Endothelial cell (in vitro differentiated cells): ENCODE measurements at places on chromosomes 7 and 10. TPM values are rescaled to one million over a fixed set of nuclear protein-coding genes. Genes with fewer than 3 reads are reported as not detected.
A peak's percentile ranks its signal among the peaks of the same experiment; 100 is the strongest.

Gene DPP6
- total RNA-seq: 1.4 TPM

Gene TMEM130
- not detected for total RNA-seq

Gene SPDYE2B
- not detected for total RNA-seq

Gene HDAC9
- 1.2 TPM for total RNA-seq

Gene ARHGEF5
- total RNA-seq: 11.9 TPM

Gene RASA4
- 20.4 TPM for total RNA-seq

Gene CHRM2
- not detected for total RNA-seq

Gene FAM13C
- 57.9 TPM for total RNA-seq

Gene ZPBP
- total RNA-seq: not detected

Gene DNAJC30
- 10.3 TPM for total RNA-seq

- no peak for DNase-seq
Observed at GRCh38 chr7:77313085-77313484, 103.1 kb downstream of the GSAP start.

DNA sequence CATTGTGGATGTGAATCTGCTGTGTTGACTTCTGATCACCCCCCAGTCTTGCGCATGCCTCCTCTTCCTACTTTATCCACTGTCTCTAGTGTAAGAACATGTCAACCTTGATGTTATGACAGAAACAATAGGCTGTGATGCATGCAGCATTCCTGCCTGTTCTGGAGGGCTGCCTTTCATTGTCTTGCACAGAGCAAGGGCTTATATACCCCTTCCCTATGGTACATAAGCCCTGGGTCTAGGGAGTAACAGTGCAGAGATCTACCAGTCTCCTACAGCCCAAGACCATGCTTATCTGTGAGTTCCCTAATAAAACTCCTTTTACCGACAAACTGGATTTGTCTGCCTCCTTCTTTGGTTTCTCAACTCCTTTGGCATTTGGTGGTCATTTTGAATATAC, 177.0 kb upstream of the STK17A start:
- DNase-seq: no peak

DNA sequence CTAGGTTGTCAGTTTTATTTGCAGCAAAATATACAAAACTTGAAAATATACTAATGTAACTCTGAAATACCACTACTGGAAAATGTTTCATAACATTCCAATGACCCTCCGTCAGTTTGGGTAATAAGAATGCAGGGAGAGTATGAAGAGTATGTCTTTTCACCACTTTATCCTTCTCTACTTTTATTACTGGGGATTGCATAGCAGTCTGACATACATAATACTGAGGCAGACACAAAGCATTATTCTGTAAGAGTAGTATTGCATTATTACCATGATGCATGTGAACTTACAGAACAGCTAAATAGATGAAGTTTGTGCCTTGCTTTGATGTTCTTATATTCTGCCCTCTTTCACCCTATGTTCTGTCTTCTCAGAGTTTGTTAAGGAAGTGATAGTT, 151.8 kb upstream of the TPK1 start:
- DNase-seq: no peak

DNA sequence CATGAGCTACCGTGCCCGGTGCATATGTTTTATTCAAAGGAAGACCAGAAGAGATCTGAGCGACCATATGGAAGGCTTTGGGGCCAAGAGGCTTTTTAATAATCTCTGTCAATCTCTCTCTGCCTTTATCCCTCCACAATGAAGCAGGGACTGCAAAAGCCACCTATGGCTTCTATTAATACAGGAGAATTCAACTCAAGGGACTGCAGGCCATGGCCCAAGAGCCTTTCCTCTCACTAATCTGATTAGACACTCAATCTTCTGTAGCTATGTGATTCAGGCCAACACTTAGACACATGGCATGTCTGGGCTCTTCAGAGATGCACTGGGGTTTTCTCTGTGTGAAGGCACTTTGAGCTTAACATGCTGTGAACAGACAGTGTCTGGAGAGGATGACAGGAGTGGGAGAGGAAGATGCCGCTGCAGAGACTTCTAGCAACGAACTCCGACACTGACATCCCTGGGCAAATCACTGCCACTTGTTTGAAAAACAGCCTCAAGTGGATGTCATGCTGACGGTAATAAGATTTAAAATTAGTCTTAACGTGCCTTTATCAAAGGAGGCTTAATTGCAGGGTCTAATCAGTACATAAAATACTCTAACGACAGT, 114.4 kb upstream of the AOAH start:
- no peak for DNase-seq

- no peak for DNase-seq
Observed at GRCh38 chr7:117085275-117085674, 132.0 kb downstream of the ST7 start.

DNA sequence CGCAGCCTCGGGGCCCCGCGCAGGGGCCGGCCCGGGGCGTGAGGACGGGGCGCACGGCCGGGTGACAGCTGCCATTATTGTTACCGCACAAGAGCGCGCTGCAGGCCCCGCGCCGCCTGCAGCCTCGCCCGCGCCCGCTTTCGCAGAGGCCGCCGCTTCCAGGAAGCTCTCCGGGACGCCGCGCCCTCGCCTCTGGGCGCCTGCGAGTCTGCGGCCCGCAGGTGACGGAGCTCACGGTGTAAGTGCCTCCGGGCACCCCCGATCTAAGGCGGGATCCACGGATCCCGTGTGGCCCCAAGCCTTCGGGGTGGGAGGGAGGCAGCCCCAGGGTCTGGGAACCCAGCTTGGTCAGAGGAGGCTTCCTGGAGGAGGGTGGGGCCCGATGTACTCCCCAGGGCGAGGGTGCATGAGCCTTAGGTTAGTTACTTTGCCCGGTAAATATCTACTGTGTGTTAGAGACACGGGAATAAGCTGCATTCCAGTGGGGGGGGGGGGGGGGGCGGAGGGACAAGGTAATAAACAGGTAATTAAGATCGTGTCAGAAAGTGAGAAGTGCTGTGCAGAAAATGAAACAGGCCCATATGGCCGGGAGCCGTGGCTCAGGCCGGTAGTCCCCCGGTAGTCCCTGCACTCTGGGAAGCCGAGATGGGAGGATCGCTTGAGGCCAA, 638 bp downstream of the IQCE start:
- DNase-seq: no peak

- no peak for DNase-seq
Observed at GRCh38 chr10:99676895-99677294, 17.6 kb downstream of the ENTPD7 start.

DNA sequence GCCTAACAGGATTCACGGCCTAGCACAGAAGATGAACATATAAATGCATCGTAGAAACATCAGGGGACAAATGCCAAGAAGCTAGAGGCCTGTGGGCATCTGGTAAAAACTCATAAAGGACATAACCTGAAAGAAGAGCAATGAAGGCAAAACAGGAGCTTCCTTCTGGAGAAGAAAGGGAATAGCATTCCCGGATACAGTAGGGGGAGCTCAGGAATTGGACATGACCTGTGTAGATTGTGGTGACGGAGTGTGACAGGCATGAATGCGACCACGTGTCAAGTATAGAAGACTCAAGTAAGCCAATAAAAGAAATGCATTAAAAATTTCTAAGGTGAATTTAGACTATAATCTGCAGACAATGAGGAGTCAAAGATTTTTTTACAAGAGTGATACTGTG, 270.1 kb downstream of the AGMO start:
- no peak for DNase-seq

GRCh38 chr7:150970424-150970823, 7.7 kb downstream of the KCNH2 start:
- DNase-seq: no peak

GRCh38 chr7:151727579-151728285, 149.2 kb downstream of the PRKAG2 start:
- DNase-seq: no peak

- DNase-seq: no peak
Observed at GRCh38 chr10:93749218-93749799, 8.4 kb upstream of the LGI1 start.

DNA sequence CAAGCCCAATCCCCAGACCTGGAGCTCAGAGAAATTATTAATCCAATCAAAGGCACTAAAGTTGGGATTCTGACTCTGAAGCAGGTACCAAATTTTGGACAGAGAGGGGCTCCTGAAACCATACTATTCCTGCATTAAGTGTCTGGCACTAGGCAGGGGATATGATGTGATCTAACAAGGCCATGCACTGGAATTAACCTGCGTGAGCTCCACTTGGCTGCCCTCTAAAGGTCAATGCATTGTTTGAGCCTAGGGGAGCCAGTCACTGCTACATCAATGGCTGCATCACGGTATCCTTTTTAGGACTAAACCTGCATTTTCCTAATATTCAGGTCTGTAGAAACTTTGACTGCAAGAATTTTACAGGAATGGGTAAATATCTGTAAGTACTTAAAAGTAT, 42.1 kb downstream of the ST8SIA6 start:
- peak; percentile 14 for DNase-seq

GRCh38 chr7:127946847-127947246, 84.4 kb downstream of the LRRC4 start:
- DNase-seq: no peak
